ENCODE measurements at places on chromosomes 1 and 21.

GRCh38 chr1:236468625-236469024, 55.2 kb upstream of the LGALS8 start:
- DNase-seq = no peak

DNA sequence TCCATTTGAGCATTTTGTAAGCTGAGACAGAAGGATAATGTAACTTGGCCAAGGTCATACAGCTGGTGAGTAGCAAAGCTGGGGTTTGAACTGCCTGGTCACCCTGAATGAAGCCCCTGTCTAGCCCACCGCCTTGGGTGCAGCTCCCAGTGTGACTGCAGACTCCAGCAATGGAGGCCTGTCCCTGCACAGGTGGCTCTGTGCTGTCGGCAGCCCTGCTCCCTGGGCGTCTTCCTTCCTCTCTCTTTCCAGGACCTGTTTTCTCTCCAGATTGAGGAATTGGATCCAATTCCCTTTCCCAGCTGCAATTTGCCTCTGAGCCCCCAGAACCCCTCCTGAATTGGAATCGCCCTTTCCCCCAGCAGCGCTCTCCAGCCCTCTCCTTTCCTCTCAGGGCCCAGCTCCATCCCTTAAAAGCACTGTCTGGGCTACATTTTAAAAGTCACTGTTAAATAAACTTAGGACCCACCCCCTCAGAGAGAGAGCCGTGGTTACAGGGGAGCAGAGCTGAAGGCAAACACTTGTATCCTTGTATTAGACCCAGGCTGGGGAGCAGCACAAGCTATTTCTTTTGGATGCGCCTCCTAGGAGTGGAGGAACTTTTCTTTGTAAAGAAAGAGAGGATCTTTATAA, 161.4 kb upstream of the LMO4 start:
- DNase-seq = no peak

- peak; percentile 46 for DNase-seq
Observed at GRCh38 chr21:45447821-45448220, 42.9 kb downstream of the COL18A1 start.

DNA sequence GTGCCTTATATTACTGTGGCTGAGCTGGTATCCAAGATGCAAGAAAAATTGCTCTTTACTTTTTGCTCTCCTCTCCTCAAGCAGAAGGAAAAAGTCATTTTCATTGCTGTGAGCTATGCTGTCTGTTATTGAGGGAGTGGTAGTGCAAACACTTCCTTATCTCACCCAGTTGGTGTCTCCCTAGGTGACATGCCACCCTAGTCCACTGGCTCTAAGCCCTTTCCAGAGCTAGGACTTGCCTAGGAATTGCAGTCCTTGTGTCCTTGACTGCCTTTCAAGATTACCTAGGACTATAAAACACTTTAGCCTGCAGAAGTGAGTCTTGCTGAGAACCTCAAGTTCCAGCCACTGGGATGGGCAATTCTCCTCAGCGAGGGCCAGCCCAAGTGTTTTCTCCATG, 458.3 kb downstream of the MRPL39 start:
- no peak for DNase-seq

- peak; percentile 40 for DNase-seq
Observed at GRCh38 chr1:201260648-201261311, 22.5 kb upstream of the PKP1 start.

DNA sequence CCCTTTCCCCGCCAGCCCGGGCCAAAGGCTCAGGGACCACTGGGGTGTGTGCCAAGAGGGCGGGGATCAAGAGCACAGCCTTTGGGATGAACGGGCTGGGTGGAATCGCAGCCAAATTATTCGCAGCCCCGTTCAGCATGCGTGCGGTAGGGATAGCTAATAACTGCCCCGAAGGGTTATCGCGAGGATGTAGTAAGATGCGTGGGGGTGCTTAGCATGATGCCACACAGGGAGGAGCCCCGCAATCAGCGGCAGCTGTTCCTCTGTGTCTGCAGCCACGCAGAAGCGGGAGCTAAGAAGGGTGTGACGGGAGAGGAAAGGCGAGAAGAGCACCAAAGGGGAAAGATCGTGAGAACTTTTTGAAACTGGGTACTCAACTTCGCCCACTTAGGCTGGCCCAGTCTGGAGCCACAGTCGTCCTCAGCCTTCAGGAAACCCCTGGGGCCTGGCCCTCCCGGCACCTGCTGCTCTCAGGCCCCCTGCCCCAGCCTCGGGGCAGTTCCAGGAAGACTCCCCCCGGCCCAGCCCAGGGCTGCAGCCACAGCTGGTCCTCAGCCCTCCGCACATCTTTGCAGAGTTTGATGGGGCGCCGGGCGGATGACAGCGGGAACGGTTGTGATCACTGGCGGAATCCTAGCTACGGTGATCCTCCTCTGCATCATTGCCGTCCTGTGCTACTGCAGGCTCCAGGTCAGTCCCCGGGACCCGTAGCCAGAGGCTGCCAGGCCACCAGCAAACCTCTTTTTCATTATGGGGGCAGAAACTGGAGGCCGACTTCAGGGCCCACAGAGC, 64.9 kb downstream of the TOR1AIP2 start:
- no peak for DNase-seq

DNA sequence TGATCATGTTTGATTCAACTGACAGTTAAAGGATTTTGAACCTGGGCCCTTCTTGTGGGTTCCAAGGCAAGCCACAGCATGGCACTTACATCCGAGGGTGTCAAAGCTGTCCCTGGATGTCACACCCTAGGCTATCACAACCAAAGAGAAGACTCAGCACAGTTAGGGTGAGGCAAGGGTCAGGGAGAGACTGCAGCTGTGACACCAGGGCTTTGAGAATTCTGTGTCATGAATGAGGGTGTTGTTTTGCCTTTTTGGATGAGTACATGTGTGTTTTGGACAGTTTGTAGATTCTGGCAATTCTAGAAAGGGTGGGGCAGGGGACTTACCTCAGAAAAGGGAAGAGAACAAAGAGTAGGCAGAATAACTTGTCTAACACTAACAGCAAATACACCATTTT, 37.8 kb upstream of the ZNF326 start:
- DNase-seq = no peak

- no peak for DNase-seq
Observed at GRCh38 chr1:28036431-28036830, 52.0 kb downstream of the EYA3 start.

GRCh38 chr1:12338823-12339222, 109.0 kb downstream of the VPS13D start:
- DNase-seq = no peak

GRCh38 chr1:16175610-16176553, 20.0 kb upstream of the EPHA2 start:
- DNase-seq = no peak

- DNase-seq = no peak
Observed at GRCh38 chr21:44695641-44696040, 1.3 kb upstream of the KRTAP10-12 start.

DNA sequence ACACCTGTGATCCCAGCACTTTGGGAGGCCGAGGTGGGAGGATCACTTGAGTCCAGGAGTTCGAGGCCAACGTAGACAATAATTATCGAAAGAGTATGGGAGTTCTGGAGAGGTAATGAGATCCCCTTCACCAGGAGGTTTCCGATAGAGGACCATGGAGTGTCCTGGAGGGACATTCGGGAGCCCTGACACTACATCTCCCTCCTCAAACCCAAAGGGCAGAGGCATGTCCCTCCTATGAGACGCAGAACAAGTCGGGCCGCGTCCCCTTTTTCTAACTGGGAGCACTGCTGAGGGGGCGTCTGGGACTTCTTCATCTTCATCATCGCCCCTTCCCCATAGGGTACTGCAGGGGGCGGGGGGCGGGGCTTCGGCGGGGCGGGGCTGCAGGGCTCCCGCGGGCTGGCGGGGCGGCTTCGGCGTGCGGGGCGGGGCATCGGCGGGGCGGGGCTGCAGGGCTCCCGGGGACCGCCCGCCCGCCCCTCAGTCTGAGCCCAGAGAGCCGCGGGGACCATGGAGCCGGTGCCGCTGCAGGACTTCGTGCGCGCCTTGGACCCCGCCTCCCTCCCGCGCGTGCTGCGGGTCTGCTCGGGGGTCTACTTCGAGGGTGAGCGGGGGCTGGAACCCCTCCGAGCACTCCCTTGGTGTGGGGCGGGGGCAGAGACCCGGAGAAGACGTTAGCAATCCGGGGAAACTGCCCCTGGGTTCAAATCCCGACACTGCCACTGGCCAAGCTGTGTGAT, at the start of gene THEMIS2:
THEMIS2 (plus strand) TSS at position 486 of the 743 bp plus-strand sequence; CDS start at position 514, 28 bp downstream.
- no peak for DNase-seq

DNA sequence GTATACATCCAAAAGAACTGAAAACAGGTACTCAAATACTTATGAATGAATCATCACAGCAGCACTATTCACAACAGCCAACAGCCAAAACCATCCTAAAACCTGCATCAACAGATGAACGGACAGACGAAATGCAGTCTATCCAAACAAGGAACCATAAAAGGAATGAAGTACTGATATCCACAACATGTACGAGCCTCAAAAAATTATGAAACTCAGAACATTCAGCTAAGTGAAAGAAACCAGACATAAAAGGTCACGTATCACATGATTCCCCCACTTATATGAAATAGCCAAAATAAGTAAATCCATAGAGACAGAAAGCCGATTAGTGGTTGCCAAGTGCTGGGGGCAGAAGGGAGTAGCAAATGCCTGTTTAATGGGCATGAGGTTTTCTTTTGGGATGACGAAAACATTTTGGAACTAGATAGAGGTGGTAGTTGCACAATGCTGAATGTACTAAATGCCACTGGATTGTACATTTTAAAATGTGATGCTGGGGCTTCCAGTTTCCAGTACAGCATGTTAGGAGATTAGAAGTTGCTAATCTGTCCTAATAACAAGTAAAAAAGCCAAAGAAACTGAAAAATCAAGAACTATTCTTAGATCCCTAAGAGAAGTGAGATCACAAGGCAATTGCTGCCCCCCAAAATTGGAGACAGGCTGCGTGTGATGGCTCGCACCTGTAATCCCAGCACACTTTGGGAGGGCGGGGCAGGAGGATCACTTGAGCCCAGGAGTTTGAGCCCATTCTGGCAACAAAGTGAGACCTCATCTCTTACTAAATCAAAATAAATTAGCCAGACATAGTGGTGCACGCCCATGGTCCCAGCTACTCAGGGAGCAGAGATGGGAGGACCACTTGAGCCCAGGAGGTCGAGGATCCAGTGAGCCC, 25.3 kb downstream of the CLSTN1 start:
- DNase-seq = peak; percentile 50

- no peak for DNase-seq
Observed at GRCh38 chr1:201215531-201216357, 25.1 kb downstream of the IGFN1 start.

- DNase-seq = no peak
Observed at GRCh38 chr1:54277451-54278341, 77.7 kb downstream of the MRPL37 start.

DNA sequence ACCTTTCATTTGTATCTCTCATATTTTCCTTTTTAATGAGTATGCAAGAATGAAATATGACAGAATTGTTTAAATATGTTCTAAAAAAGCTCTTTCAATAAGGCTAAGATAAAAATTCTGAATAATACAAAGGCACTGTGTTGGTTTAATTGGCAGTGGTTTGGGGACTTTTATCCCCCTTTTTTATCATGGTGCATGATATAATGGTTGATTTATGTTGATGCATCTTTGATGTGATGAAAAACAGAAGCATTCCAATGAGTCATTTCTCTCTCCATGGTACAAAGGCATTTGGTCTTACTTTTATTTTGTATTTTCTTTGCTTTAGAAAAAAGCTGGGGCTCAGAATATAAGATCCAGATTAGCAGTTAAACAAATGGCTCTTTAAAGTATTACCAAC, 127.2 kb upstream of the GREM2 start:
- DNase-seq = no peak

DNA sequence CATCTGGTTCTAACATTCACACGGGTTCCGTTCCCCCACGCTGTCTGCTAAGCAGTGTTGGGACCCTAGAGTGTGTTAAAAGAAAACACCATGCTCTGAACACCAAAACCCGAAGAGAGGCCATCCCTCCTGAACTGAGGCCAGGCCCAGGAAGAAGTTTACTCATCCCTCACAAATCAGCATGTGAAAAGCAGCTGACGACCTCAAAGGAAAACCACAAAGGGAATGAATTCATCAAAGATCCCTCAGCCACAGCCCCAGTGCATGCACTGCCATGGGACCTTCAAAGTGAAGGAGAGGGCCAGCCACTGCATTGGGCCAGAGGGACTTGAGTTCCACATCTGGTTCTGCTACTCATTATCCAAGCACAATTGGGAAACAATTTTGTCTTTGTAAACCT, 7.0 kb upstream of the PSEN2 start:
- no peak for DNase-seq

- peak; percentile 83 for DNase-seq
Observed at GRCh38 chr1:241518476-241519307, 863 bp downstream of the FH start.

DNA sequence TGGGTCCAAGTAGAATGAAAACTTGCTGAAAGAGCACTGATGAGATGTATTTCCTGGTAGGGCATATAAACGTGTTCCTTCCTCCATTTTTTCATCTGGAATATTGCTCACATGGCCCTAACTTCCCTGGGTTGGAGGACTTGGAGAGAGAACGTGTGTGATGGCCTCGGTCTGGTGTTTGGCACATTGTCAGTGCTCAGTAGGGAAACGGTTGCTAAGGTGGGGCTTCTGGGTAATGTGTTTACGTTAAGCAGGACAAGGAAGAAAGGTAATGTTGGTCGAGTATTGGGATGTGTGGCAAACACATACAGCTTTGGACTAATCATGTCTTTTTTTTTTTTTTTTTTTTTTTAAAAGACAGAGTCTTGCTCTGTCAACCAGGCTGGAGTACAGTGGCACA, 6.2 kb downstream of the TTF2 start:
- no peak for DNase-seq

DNA sequence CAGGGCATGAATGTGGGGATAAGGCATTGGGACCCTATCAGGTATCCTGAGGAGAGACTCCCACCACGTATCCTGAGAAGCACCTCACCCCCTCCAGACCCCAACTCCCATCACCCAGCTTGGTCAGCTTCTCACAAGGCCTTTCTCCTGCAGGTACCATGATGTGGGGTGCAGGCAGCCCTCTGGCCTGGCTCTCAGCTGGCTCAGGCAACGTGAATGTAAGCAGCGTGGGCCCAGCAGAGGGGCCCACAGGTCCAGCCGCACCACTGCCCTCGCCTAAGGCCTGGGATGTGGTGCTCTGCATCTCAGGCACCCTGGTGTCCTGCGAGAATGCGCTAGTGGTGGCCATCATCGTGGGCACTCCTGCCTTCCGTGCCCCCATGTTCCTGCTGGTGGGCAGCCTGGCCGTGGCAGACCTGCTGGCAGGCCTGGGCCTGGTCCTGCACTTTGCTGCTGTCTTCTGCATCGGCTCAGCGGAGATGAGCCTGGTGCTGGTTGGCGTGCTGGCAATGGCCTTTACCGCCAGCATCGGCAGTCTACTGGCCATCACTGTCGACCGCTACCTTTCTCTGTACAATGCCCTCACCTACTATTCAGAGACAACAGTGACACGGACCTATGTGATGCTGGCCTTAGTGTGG, 1.3 kb downstream of the GPR3 start:
- DNase-seq = no peak

- peak; percentile 27 for DNase-seq
Observed at GRCh38 chr1:247332215-247332622, 552 bp upstream of the ZNF496 start.

- DNase-seq = no peak
Observed at GRCh38 chr21:41576013-41576615, 68.2 kb upstream of the TMPRSS2 start.

GRCh38 chr1:179818260-179818659, 59.3 kb downstream of the TOR1AIP2 start:
- DNase-seq = no peak

- no peak for DNase-seq
Observed at GRCh38 chr1:25576459-25577133, 33.2 kb downstream of the LDLRAP1 start.

- DNase-seq = peak; percentile 39
Observed at GRCh38 chr1:47914218-47914938, 82.8 kb downstream of the TRABD2B start.

Data from foreskin keratinocyte (primary cell).